ENCODE measurements at places on chromosomes 12 and 14.

- no peak for DNase-seq
These were observed 43.4 kb downstream of the PSMA6 start for GRCh38 chr14:35335388-35336092.

DNA sequence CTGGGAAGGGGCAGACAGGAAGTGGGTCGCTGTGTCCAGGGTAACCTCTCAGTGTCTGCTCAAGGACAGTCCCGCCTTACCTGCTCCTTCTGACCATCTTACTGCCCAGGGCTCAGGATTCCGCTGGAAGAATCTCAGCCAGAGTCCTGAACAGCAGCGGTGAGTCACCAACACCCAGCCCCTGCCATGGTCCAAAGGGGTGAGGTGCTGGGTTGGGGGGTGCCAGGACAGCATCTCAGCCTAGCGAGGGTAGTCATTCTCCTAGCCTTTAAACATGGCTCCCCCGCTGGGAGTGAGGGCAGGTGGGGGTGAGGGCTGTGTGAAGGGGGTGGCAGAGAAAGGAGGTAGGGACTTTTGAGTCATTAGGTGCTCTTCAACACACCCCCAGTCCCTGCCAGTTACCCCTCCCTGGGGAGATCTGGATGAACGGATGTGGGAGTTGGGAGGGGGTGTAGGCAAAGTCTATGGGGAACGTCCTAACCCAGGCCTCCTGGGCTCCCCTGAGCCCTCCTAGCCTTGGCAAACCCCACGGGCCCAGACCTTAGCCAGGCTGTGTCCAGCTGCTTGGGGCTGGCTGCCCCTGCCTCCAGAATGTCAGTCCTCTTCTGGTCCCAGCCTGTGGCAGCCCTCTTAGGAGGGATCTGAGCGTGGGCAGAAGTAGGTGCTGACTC, 2.5 kb downstream of the TAMALIN start:
- no peak for DNase-seq

DNA sequence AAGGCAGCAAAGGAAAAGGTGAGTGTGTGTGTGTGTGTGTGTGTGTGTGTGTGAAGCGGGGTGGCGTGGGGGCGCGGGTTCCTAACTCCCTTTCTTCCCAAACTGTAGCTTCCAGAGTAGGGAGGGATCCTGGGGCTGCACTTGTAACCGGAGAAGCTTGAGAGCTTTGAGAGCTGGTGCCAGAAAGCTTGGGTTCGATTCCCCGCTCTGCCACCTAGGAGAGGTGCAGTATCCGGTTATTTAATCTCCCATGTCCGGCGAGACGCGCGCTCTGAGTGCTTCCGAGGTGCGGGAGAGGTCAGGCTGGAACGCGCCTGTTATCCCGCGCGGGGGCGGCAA, 7.2 kb upstream of the RACGAP1 start:
- DNase-seq = no peak

DNA sequence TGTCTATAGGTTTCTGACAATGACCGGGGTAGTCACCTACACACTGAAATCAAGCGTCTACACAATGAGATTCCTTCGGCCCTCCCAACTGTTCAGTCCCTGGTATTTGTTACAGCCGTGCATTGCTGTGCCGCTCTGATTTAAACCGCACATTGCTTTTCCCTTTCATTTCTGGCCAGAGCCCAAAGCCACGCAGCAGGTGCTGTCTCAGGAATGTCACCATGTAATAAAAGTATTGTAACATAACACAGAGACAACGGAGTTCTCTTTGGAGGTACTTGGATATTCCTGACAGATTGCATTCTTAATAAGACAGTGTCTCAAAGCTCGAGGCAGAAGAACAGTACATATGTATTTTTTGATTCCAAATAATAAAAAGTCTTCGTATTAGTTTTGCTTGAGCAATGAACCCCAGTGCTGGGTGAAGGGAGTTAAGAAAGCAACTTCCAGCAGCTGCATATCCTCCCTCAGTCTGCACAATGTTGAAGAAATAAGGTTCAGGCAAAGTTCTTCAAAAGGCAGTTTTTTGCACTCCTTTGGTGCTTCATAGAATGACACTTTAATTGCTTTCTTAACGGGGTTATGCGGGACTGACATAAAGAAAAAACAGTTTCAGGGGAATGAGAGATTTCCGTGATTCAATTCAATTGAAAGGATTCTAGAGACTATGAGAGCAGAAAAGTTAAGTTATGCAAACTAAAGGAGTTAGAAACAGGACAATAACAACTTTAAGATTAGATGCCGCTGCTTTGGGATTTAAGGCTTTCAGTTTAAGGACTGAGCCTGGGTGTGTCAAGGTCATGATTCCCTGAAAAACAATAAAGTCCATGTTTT, 288.7 kb upstream of the FLRT2 start:
- DNase-seq = no peak

GRCh38 chr14:54329082-54329695, 67.6 kb upstream of the CDKN3 start:
- DNase-seq = no peak

GRCh38 chr14:55754871-55755270, 174.9 kb downstream of the KTN1 start:
- no peak for DNase-seq

- no peak for DNase-seq
These were observed 260.5 kb downstream of the ADAMTS20 start for GRCh38 chr12:43291516-43291915.

DNA sequence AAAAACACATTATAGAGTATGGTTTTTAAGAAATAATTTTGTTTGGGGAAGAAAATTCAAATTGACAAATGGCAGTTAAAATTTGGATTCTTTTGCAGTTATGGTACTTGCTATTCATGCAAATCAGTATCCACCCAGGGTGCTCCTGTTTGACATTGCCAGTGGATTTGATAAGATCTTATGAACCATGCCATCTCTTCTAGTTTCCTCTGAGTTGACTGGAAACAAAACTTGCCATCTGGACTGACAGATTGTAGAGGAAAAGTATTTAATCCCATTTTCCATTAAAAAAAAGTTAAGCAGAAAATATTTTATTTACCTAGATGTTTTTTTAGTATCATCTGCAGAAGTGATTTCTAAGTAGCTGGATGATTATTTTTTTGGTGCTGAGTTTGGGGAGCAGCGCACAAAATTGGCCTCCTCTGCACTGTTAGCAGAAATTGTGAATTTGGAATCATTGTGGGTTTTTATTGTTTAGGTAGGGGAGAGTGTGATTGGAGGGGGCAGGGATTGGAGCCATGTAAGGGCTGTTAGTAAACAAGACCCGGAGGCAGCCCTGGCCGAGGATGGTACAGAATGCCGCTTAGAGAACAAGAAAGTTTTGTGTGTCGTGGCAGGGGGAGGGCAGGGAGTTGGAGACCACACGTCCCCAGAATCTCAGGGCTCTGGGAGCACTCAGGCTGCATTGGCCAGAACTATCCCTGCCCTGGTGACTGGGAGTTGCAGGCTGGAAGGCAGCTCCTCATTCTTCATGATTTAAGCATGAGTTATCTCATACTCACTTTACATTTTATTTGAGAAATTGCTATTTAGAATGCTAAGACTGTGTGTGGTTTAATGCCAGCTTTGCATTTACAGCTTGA, 56.6 kb downstream of the WDR20 start:
- DNase-seq = no peak
